ENCODE measurements at places on chromosomes 5 and 9.

DNA sequence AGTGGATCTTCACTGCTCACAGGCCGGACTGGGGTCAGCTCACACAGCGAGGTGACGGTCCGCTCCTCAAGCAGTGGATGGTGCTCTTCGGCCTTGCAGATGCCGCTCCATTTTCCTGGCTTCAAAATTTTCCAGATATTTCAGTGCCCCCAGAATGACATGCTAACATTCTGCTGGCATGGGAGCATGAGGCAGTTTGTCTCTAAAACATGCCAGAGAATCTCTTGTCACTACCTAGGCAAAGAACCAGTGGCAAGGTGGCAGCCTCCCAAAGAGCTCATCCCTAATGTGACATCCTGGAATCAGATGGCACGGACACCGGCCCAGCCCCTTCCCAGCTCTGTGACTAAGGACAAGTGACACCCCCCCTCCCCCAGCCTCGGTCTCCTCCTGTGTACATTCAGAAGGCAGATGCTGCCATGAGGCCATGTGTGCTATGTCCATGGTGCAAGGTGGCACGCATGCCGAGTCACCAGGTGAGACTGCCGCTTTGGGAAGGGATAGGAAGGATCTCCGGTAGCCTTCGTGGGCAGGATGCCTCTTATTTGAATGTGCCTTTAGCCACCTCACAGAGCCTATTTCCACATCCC is 2.7 kb downstream of the S1PR3 start:
- DNase-seq, result no peak

DNA sequence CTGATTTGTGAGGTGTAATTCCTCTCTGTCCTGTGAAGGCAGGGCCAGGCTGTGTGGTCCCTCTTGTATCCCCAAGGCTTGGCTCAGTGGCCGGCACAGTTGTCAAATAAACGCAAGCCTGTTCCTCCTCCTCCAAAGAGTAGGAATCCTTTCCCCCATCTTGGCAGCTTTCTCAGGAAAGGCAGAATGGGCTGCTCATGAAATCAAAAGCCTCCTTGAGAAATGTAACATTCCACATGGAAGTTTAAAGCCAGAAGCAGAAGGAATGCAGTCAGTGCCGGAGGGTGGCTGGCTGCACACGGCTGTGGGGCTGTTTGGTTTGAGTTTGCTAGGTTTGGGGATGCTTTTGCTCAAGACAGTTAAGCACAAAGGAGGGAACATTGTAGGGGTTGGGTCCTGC is 34.5 kb upstream of the MED10 start:
- no peak for DNase-seq

DNA sequence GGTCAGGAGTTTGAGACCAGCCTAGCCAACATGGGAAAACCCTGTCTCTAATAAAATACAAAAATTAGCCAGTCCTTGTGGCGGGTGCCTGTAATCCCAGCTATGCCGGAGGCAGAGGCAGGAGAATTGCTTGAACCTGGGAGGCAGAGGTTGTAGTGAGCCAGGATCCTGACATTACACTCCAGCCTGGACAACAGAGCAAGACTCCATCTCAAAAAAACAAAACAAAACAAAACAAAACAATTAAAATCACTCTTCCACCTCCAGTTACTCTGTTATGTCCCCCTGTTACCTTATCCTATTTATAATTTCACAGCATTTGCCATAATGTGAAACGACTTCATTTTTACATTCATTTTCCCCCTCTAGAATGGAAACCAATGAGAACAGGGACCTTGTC is 54.4 kb downstream of the CXXC5 start:
- no peak for DNase-seq

DNA sequence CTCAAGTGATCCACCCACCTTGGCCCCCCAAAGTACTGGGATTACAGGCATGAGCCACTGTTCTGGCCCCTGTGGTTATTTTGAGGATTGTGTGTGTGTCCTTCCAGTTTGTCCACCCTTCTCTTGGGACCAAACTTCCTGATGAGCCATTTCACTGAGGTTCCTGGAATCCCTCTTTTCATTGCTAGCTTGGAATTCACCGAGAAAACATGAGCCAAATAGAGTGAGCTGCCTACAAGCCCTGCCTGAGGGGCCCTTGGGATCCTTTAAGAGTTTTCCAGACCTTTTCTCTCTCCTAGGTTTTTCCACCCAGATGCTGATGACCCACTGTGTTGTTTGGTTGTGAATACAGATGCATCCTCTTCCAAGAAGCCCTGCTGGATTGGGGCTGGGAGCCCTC is 13.2 kb upstream of the KIF12 start:
- DNase-seq, result no peak

GRCh38 chr5:16431490-16431889 is 34.1 kb downstream of the ZNF622 start:
- DNase-seq, result peak; percentile 61

- DNase-seq, result no peak
These were observed 143.9 kb upstream of the STC2 start for GRCh38 chr5:173472164-173472563.

DNA sequence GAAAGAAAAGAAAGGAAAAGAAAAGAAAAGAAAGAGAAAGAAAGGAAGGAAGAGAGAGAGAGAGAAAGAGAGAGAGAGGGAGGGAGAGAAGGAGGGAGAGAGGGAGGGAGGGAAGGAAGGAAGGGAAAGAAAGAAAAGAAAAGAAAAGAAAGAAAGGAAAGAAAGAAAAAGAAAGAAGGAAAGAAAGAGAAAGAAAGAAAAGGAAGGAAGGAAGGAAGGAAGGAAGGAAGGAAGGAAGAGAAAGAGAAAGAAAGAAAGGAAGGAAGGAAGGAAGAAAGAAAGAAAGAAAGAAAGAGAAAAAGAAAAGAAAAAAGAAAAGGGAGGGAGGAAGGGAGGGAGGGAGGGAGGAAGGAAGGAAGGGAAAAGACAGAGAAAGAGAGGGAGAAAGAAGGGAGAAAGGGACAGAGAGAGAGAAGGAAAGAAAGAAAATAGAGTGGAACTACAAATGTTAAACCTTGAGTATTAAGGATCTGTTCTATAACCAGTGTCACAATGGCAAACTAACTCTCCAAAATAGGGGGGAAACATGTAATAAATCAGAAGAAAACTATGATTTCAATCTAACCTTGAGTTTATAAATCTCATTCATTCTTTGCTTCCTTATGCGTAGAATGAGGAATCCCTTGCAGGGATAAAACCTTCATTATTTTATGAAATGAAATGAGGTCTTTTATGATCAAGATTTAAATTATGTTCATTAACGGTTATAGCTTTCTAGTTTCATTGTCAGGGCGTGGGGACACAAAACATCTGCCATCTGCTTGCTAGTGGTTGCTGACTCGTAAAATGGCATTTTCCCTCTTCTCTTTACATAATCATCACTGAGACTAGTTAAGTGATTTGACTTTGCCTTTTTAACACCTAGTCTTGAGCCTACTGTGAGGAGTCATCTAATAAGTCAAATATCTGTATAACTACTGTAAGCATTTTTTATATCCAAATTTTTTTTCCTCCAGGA is 40.7 kb upstream of the RAD23B start:
- peak; percentile 22 for DNase-seq

GRCh38 chr9:94697972-94698581 is 28.4 kb upstream of the AOPEP start:
- no peak for DNase-seq

DNA sequence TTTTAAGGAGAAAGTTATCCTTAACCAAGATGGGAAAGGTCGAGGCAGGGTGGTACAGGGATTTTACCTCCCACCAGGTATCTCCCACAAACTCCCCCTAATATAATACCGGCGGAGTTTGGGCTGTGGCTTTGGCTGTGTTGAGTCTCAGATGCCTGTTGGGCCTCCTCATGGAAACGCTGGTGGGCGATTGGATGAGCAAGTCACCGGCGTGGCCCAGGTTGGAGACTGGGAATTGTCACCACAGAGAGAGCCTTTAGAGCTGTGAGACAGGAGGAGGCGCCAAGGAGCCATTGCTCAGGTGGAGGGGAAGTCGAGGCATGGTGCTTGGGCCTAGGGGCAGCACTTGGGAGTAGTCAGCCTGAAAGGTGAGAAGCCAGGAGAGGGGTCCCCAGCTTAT is 3.4 kb upstream of the CAMSAP1 start:
- DNase-seq, result no peak

- DNase-seq, result no peak
These were observed 48.1 kb downstream of the NSUN2 start for GRCh38 chr5:6584727-6585126.

DNA sequence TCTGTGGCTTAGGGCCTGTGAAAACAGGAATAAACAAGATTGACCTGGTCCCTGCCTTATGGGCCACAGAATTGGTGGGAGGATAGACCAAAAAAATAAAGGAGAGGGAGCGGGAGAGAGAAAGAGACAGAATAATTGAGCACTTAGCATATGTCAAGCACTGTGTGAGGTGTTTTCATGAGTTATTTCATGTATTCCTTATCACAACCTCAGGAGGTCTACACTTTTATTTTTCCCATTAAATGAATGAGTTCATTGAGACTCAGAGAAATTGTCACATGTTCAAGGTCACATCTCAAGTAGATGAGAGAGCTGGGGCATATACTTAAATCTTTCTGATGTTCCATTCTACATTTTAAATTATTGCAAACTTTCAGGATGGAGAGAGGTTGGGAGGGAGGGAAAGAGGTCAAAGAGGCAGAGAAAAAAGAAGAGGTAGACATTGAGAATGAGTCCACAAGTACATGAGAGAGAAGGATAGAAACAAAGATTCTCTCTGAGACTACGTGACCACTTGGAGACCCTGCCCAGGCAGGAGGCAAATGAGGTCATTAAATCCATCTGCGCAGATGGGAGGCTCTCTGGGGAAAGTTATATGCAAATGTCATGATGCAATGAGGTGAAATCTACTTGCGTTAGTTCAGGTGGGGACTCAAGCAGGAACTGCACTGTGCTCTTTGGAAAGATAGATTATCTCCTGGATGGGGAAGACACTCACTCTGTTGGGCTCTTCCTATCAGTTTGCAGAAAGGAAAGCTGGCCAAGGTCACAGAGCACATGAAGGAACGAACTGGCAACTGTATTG is 241.5 kb downstream of the PAPPA start:
- DNase-seq, result peak; percentile 63

DNA sequence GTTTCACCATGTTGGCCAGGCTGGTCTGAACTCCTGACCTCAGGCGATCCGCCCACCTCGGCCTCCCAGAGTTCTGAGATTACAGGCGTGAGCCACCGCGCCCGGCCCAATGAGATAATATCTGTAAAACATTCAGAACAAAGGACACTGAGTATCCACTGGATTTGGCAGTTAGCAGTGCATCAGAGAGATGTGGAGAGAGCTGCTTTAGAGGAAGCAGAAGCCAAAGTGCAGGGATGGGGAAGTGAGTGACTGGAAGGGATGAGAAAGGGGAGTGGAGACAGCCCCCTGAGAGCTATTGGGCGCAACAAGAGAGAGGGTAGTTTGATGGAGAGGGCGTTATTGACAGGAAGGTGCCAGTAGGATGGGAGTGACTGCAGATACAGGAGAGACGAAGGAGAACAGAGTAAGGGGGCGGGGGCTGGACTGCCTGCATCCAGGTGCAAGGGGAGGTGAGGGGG is 157.5 kb upstream of the SHB start:
- DNase-seq, result peak; percentile 82

Data from NCI-H82 (cell line).